DMS 273 treated with DMSO at 0.1 percent for 48 hours (cell line): ENCODE measurements at places on chromosomes 2 and 18.

GRCh38 chr2:138090330-138090729 is 126.1 kb downstream of the HNMT start:
- DNase-seq = peak; percentile 2

DNA sequence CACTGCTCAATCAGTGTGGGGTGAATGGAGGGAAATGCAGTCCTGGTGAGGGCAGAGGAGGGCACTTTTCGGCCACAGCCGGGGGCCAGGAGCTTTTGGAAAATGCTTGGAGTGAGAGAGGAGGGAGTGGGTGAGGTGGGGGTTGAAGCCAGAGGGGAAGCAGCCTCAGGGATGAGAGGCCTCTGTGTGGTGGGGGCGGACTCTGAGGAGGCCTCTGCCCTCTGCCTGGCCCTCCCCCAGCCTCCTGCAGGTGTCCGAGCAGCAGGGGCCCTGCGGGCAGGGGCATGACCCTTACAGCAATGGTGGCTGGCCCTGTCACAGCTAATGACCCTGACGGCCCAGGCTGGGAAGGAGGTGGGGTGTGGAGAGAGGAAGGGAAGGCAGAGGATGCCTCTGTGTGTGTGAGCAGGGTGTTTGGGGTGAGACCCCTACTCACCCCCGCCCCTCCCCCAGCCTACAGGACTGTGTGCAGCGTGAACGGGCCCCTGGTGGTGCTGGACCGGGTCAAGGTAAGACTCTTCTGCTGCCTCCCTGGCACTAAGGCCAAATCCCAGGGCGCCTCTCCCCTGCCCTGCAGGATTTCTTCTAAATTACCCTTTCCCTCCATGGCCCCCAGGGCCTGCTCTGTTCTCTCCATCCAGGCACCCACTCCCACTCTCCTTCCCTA is 7.6 kb downstream of the ATP6V1B1 start:
- no peak for DNase-seq

- no peak for DNase-seq
Measured at GRCh38 chr2:229087267-229087666, 183.8 kb downstream of the PID1 start.

DNA sequence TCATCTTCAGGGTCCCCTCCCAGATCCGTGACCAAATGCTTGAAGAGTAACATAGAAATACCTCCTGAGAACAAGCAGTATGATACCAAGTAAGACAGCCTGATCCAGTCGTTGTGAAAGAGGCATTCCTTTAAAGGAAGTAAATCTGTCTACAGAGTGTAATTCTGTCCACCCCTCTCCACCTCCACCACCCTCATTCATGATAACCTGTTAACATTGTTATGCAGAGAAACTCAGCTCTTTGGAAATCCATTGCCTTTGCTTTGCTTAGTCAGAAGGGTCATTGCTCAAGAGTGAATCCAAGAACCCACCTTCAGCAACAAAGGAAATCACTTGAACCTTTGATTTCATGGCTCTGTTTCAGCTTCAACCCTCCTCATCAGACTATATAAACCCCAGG is 155.6 kb downstream of the CYP26B1 start:
- DNase-seq = no peak

DNA sequence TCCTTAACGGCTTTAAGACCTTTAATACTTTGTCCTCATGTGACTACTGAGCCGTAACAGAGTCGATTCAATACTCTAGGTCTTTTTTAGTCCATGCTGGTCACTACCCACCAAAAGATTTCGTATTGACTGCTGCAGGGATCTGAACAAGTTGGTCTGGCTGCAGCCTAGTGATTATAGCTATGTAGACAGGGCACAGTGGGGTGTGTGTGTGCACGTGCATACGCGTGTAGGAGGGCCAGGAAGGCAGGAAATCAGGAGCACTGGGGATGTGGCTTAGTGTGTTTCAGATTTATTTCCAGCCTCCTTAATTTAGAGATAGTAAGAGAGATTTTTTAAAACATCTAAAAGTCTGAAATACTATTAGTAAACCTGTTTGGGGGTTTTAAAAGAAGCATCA is 161.4 kb downstream of the MYO3B start:
- DNase-seq = no peak
